Caki2 (cell line): ENCODE measurements at places on chromosomes 2 and 18. TPM values are rescaled to one million over a fixed set of nuclear protein-coding genes. Genes with fewer than 3 reads are reported as not detected.

DNA sequence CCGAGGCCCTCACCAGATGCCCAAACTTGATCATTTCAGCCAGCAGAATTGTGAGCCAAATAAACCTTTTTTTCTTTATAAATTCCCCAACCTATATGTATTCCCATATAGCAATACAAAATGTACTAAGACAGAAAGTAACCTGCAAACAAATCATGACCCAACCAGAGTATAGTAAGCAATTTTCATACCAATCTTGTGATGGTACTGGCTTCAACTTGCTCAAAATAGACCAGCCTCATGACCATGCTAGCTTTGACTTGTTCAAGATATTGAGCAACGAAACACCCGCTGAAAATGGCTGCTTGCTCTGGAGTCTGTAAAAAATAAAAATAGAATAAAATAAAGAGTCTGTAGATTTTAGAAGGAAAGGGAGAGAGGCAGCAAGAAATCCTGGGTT is 97.6 kb downstream of the C1D start:
- no peak for DNase-seq

DNA sequence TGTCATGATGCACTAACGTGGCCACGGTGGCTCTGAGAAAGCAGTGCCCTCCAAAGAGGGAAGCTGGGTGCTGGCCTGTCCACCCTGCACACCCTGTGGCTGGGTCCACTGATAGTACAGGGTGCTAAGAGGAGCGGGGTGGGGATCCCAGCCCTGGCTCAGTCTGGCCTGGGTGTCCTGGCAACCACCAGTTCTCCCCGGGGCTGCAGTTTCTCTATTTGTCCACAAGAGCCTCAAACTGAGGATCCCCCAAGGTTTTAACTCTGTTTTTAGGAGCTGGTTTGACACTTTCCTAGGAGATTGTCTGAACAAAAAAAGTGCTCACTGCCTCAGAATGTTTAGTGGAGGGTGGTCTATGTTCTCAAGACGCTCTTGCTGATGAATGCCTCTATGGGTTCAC is 29.0 kb downstream of the EDAR start:
- DNase-seq: no peak

- peak; percentile 32 for DNase-seq
These were observed 95.9 kb upstream of the HDAC4 start for GRCh38 chr2:239496700-239497099.

- DNase-seq: no peak
These were observed 648.9 kb upstream of the VRK2 start for GRCh38 chr2:57397550-57398360.

DNA sequence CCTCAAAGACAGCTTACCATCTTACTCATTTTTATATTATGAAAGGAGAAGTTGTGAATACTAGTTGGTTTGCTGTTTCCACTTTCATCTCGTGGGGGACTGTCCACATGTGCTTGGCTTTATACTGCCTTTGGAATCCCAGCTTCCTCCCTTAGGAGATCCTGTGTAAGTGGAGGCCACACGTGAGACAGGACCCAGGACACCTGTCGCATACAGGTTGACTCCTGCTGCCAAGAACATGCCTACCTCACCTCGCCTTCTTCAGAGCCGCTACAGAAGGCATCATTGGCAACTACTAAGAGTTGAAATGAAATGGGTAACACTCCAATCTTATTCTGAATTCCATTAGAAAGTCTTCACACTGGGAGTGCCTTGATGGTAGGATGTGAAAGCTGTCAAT is 69.3 kb downstream of the PPP4R1 start:
- DNase-seq: no peak

GKN2 gene
- not detected in 2 replicates for total RNA-seq

DNA sequence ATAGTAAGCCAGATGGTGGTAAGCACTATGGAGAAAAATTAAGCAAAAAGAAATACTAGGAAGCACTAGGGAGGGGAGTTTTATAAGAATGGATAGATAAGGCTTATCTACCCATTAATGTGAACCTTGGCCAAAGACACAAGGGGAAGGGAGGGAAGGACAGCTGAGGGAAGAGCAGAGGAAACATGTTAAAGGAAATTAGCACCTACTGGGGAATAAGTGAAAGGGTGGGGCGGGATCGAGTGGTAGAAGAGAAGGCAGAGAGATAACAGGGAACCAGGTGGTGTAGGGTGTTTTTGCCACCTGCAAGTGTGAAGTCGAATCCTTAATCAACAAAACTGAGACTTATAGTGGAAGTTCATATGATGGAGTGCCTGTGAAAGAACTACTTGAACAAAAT is 1.7 kb downstream of the UNC80 start:
- no peak for DNase-seq

- no peak for DNase-seq
These were observed 120.0 kb downstream of the MAP4K4 start for GRCh38 chr2:101817481-101817880.

- no peak for DNase-seq
These were observed 80.0 kb upstream of the CPO start for GRCh38 chr2:206859330-206859739.

GRCh38 chr2:208036357-208036756 is 11.0 kb upstream of the PLEKHM3 start:
- DNase-seq: no peak

- DNase-seq: no peak
These were observed 1.0 kb downstream of the CXCR4 start for GRCh38 chr2:136116813-136117390.

- DNase-seq: no peak
These were observed 363.3 kb upstream of the SMIM21 start for GRCh38 chr18:75790796-75791195.

PSMD1 gene
- 32.6 and 37.6 TPM in 2 replicates for total RNA-seq

DHRS9 gene
- total RNA-seq: 0.70 and 0.88 TPM in 2 replicates

GRCh38 chr2:200048421-200048820 is 93.0 kb downstream of the MAIP1 start:
- no peak for DNase-seq

DNA sequence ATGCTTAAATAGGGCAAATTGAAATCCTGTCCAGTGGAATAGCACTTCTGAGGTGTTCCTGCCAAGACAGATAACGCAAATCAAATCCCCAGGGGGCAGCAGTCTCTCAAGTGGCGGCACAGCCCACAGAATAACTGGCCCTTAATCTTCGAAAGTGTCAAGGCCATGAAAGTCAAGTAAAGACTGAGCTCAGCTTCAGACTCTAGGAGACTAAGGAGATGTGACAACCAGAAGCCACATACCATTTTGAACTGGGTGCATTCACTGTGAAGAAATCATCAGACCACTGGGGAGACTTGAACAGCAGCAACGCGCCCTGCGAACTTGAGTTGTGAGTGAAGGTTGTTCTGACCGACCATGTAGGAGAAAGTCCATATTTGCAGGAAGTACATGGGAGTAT is 66.0 kb upstream of the ASAP2 start:
- no peak for DNase-seq

HOXD3 gene
- 4.8 and 7.5 TPM in 2 replicates for total RNA-seq

- no peak for DNase-seq
These were observed 36.7 kb downstream of the DNMT3A start for GRCh38 chr2:25304826-25305596.

FAM168B gene
- 108 and 133 TPM in 2 replicates for total RNA-seq

- no peak for DNase-seq
These were observed 194.3 kb downstream of the RTP5 start for GRCh38 chr2:242063850-242064249.

RGPD3 gene
- total RNA-seq: 0.03 and 0.98 TPM in 2 replicates

DNA sequence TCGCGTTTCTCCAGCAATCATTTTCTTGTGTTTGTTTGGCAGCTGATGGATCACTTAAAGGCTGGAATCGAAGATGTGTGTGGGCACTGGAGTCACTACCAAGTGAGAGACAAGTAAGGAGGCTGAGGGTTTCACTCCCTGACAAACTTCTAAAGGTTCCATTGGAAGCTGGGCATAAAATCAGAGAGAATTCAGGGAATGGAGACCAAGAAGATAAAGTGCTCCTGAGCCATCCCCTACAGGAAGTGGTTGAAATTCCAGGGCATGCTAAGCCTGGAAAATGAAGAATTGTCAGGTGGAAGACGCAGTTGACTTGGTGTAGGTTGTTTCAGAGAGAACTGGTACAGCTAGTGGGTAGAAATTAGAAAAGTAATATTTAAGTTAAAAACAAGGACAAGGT is 39.1 kb downstream of the SLC9A4 start:
- DNase-seq: no peak

DNA sequence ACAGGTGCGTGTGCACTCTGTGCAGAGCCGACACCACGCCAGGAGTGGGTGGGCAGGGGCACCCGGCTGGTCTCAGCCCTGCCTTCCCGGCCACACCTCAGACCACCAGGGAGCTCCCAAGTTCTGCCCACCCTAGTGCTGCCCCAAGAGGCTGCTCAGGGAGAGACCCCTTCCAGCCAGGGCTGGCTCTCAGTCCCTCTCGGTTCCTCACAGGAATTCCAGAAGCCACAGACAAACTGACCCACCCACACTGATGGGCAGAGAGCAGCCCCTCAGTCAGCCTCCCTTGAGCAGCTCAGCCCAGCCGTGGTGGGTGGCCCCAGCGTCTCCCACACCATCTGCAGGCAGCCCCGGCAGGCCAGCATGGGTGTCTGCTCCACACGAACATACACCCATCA is 33.8 kb downstream of the GPC1 start:
- DNase-seq: no peak

- DNase-seq: no peak
These were observed 134.9 kb downstream of the FAM161A start for GRCh38 chr2:61718965-61719364.

DNA sequence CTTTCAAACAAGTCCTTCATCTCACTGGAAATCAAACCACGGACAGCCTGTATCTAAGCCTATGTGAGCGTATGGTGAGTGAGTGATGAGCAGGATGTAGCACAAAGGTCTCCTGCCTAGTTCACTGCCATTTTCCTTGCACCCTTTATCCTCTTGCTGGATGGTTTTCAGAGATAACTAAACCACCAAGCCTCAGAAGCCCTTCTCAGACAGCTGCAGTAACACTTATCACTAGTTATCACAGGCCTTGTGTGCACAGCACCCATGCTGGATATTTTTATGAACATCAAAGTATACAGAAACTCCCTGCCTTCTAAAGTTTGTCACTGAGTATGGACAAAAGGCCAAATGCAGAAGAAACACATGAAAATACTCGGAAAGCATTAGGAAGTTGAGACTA is 69.5 kb downstream of the C1D start:
- no peak for DNase-seq

DNA sequence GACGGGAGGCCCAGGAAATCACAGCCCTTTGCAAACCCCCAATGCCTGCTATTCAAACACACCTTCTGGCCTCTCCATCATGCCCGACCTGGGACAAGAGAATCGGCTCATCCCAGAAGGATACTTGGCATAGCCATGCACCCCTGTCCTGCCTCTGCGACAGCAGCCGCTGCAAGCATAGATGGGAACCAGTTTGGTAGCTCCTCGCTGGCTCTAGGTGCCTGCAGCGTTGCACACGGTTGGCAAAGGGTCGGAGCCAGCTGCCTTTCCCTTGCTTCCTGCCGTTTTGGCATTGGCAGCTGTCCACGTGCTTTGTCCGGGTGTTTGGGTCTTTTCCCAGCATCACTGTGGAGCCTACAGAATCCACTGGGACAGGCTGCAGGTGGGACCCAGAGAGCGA is 76.9 kb downstream of the TWIST2 start:
- DNase-seq: no peak

- DNase-seq: peak; percentile 54
These were observed 27.2 kb upstream of the EML4 start for GRCh38 chr2:42141687-42142546.

DNA sequence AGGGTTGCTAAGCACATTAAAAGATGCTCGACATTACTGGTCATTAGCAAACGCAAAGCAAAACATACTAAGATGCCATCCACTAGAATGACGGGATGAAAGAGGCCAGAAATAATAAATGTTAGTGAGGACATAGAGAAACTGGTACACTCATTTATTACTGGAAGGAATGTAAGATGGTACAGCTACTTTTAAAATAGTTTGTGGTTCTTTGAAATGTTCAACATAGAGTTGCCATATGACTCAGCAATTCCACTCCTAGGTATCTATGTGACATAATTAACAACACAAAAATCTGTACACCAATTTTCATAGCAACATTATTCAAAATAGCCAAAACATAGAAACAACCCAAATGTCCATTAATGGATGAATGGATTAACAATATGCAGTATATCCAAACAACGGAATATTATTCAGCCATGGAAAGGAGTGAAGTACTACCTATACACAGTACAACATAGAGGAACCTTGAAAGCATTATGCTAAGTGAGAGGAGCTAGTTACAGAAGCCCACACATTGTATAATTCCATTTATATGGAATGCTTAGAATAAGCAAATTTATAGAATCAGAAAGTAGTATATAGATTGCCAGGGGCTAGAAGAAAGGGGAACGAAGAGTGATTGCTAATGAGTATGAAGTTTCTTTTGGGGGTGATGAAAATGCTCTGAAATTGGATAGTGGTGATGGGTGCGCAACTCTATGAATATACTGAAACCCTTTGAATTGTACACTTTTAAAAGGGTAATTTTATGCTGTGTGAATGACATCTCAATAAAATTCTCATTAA is 61.9 kb upstream of the IL1R1 start:
- no peak for DNase-seq

SULT1C4 gene
- total RNA-seq: 5.1 and 7.5 TPM in 2 replicates

OR6B2 gene
- not detected in 2 replicates for total RNA-seq

DNA sequence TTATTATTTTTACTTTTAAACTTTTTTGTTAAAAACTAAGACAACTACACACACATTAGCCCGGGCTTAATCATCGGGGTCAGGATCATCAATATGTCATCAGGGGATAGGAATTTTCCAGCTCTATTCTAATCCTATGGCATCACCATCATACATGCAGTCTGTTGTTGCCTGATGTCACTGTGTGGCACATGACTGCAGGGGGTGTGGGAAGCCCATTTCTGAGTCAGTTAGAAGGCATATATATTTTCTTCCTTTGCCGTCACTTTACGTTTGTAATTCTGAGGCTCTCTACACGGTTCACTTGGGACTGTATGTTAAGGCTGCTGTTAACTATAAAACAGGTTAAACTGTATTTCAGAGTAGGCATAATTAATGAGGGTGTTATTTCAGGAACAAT is 144.4 kb upstream of the ITGA6 start:
- DNase-seq: no peak

DNA sequence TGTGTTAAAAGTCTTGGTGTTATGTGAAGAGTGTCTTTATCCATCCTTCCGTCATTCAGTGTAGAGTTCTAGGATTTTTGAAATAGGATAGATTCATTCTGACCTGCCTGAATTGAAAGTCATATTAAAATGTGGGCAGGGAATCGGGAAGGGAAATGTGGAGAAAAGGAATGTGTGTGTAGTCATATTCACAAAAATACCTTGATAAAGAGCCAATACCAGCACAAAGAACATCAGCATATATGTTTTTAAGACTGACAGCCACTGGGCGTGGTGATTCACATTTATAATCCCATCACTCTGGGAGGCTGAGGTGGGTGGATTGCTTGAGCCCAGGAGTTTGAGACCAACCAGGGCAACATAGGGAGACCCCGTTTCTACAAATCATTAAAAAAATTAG is 188.1 kb downstream of the CAMKMT start:
- DNase-seq: no peak
